ENCODE measurements at places on chromosomes 6 and 20.

DNA sequence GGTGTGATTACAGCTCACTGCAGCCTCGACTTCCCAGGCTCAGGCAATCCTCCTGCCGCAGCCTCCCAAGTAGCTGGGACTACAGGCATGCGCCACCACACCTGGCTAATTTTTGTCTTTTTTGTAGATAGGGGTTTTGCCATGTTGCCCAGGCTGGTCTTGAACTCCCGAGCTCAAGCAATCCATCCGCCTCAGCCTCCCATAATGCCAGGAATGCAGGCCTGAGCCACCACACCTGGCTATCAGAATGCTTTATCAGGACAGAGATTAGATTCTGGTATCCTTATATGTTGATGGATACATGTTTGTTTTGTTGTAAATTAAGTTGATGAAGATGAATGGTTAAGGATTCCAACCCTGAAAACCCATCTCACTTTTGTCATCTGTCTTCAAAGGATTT, 24.2 kb downstream of the LHFPL5 start:
- DNase-seq, result no peak

- DNase-seq, result no peak
Measured at GRCh38 chr6:26012061-26012460, 49.5 kb downstream of the TRIM38 start.

- DNase-seq, result peak; percentile 25
Measured at GRCh38 chr6:118580585-118581419, 32.7 kb downstream of the PLN start.

DNA sequence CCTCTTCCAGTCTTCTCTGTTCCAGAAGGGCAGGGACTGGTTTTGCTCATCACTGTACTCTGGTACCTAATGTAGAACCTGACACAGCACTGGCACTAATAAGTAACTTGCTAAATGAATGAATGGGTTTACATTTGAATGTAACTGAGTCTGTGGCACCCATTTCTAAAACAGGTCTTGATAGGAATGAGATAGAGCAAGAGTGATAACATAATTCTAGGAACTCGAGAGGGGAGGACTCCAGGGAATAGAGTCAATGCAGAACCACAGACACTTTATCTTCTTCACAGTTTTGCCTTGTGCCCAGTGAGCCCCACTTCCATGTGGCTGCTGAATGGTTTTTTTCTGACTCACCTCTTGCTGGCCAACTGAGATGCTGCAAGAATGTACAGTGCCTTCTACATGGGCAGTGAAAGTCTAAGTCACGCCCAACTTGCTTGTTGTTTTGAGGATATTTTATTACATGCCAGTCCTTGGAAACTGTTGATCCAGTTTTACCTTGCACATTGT, 61.1 kb downstream of the TBC1D7 start:
- no peak for DNase-seq

GRCh38 chr20:37904008-37904642, 1.2 kb downstream of the VSTM2L start:
- DNase-seq, result no peak

DNA sequence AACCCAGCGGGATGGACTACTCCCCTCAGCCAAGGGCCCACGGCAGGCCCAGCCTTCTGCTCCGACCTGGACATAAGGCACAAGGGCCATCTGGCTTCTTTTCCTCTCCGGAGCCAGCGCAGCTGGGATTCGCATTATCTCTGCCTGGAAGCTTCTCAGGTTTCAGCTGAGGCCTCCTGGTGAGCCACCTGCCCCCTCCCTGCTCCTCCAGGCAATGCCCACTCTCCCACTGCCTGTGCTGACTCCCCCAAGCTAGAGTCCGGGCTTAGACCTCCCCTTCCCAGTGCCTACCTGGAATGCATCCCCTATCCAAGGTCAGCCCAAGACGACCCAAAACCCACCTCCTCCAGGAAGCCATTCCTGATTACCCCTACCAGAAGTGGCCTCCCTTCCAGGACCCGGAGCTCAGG, 60.7 kb downstream of the EZR start:
- no peak for DNase-seq

Measured in GM10248 (cell line).